Transverse colon (tissue), 4 donors: ENCODE measurements at places on chromosomes 7 and 10.

DNA sequence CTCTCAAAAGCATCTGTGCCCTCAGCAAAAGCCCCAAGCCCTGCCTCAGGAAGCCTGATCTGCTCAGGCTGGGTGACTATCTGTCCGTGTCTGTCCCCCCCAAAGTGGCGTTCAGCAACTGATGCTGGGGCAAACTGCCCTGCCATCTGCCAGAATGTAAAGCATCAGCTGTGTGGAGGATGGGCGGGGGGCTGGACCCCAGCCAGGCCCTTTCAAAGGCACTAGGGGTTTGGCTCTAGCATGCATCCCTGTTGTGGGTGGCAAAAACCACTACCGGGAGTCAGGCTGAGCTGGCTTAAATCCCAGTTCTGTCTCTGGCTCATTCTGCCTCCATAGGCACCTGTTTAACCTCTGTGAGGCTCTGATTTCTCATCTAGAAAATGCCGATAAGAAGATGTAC lies 35.5 kb downstream of the GPRIN2 start:
- DNase-seq, result peak; percentile 10

DNA sequence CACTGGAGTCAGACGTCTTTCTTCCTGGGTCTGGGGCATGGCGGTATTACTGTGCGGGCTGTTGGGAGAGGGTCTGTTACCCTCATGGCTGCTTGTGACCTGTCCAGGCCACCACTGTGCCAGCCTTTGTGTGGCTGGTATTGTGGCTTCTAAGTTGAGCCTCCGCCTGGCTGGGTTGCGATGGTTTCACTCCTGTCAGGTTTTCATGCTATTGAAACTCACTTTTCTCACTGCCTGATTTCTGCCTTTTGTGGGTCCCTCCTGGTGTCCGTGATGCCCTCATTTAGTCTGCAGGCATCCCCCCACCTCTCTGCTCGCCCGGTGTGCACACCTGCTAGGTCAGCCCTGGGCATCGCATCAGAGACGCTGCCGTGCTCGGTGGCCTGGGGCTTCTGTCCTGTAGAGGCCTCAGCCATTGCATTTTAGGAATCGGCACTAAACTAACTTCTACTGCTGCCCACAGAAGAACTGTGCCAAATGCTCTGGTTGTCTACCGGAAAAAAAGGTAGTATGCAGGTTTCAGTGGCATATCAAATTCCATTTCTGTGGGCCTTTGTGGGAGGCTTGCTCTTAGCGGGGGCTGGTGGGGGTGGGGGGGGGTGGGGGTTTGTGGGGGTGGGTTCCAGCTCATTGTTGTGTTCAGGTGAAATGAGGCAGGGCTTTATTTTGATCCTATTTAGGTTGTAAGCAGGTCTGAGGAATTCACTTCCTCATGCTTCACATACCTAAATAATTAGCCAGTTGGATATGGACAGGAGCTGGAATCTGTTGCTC lies 64.3 kb downstream of the MGMT start:
- no peak for DNase-seq

GRCh38 chr7:7550663-7551062 lies 15.0 kb upstream of the COL28A1 start:
- DNase-seq, result no peak

GRCh38 chr7:77866786-77867536 lies 68.4 kb downstream of the PHTF2 start:
- DNase-seq, result no peak

- DNase-seq, result no peak
Observed at GRCh38 chr7:68279827-68280400, 1283.3 kb downstream of the TYW1 start.

DNA sequence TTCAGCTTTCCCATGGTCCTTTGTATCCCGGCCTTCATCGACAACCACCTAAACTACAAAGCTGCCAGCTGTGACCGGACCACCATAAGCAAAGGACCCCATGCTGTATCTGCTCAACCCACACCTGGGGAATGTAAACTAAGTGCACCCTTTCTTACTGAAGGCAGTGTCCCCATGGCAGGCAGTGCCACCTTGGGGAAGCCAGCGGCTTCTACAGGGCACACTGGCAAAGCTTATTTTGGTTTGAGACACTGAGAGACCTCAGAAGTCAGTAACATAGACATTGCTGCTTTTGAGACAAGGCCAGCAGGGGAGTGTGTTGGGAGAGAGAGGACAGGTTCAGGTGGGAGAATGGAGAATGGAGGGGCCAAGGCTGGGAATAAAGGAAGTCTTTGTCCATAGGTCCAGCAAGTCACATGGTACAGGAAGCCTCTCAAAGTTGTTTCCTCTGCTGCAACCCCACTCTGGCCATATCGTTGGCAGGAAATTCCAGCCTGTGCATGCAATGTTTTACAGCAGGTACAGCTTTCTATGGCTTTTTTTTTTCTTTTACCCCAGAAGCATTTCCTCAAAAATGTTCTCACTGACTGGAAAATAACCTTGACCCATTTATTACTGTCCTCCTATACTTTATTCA lies 85.9 kb upstream of the NPVF start:
- DNase-seq, result peak; percentile 26

- DNase-seq, result no peak
Observed at GRCh38 chr10:9362721-9363120, 1308.2 kb downstream of the GATA3 start.

GRCh38 chr7:20542594-20542993 lies 72.9 kb upstream of the ABCB5 start:
- DNase-seq, result peak; percentile 8

DNA sequence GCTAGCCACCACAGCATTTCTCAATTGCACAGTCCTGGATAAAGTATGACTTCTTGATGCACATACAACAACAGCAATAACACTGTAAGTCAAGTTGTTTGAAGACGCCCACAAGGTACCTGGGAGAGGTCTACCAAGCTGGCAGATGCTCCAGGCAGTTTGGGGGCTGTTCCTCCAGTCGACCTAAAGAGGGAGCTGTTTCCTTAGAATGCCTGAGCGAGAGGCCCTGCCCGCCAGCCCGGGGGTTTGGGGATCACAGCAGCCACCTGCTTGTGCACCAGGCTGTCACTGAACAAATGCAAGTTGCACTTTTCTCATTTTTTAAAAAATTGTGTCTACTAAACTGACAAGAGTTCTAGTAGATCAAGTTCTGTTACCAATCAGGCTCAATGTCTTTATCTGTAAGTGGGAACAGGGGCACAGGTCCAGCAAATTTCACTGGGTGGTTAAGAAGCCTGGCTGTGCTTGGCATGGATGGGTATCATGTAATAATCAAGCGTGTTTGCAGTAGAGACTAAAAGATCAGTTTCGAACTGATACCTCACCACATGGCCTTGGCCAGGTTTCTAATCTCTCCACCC lies 193.8 kb upstream of the ADO start:
- peak; percentile 52 for DNase-seq

DNA sequence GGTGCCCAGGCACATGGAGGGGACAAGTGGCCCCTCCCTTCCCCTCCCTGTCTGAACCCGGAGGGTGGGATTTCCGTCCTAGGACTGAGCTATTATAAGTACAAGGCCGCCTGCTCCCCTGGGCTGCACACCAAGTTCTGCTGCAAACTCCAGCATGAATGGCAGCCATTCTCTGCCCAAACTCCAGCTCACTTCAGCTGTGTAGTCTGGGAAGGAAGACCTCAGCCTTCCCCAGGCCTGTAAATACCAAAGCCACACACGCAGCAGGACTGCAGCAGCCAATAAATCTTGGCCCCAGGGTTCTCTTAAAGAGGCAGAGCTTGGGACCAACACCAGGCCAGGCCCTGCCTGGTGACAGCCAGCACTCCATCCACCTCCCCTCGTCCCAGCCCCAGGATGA lies 291.3 kb upstream of the ZMIZ1 start:
- DNase-seq, result peak; percentile 23

GRCh38 chr10:82826132-82826531 lies 951.1 kb downstream of the NRG3 start:
- no peak for DNase-seq

- DNase-seq, result no peak
Observed at GRCh38 chr10:127142856-127143255, 53.5 kb downstream of the INSYN2A start.

DNA sequence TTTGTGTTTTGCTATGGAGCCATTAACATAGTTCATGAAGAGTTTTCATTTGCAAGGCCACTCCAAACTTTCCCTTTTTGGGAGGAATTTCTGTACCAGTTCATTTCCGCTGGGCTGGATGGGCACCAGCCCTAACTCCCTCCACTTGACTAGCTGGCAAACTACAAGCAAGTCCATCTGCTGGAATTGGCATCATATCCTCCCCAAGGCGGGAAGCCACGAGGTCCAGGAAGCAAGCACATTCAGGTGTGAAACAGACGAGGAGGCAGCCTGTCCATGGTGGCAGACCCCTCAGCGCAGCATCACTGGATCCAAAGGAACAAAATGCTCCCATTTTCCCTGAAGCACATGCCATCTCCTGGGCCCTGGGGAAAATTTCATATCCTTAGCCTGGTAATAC lies 125.8 kb downstream of the ABLIM1 start:
- no peak for DNase-seq

- no peak for DNase-seq
Observed at GRCh38 chr7:15571301-15571878, 9.6 kb upstream of the AGMO start.

DNA sequence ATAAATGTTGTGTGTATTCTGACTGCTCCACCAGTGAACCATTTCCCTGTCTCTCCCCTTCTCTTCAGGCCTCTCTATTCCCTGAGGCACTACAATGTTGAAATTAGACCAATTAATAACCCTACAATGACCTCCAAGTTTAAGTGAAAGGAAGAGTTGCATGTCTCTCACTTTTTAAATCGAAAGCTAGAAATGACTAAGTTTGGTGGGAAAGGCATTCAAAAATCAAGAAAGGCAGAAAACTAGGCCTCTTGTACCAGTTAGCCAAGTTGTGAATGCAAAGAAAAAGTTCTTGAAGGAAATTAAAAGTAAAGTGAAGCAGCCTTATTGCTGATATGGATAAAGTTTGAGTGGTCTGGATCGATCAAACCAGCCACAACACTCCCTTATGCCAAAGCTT lies 198.3 kb upstream of the YAE1 start:
- DNase-seq, result no peak

- DNase-seq, result no peak
Observed at GRCh38 chr10:47435081-47435480, 48.8 kb downstream of the ANXA8 start.

DNA sequence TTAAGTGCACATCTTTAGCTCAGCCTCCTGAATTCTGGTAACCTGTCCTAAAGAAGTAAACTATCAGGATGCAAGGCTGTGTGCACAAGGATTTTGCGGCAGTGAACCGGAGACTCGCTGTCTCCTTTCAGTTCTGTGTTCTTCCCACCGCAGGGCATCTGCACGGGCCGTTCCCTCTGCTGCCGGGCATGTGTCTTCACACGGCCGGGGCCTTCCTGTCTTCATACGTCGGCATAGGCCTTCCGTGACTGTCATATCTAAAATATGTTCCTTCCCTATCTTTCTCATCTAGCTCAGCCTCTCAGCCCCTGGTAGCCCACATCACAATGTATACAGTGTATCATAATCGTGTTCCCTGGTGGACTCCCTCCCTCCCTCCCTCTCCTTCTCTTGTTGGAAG lies 16.4 kb downstream of the PALD1 start:
- peak; percentile 52 for DNase-seq

- DNase-seq, result no peak
Observed at GRCh38 chr7:93194386-93194785, 31.9 kb downstream of the HEPACAM2 start.

DNA sequence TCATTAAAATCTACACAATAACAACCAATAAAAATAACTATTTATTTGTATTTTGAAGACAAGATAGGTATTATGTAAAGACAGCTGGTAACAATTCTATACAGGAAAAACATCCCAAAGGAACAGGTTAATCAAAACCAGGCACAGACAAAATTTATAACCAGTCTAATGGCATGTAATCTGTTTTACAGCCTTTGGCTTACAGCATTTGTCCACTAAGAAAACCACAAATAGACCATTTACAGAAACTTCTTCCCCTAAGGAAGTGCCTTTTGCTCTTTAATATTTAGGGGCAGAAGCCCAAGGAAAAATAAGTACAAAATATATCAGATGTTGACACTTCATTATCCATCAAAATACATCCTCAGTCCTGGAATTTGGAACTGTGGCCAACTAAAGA lies 65.0 kb downstream of the SVIL start:
- DNase-seq, result no peak
